ENCODE measurements at places on chromosomes 3 and 15.

GRCh38 chr15:31263751-31264558 is 62.7 kb upstream of the KLF13 start:
- DNase-seq: peak; percentile 20

DNA sequence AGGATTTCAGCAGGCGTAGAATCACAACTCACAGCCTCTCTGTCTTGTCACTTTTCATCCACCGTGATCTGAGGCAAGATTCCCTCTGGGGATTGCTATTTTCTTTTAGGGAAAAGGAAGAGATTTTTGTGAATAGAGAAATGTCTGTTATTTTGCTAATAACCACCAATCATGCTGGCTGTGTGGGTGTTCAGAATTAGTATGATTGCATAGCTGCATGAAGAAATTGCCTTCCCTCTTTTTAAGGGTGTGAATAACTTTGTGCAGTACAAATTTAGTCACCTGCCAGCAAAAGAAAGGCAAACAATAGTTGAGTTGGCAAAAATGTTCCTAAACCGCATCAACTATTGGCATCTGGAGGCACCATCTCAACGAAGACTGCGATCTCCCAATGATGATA is 60.8 kb downstream of the KAT2B start:
- DNase-seq: no peak

- DNase-seq: no peak
Observed at GRCh38 chr15:62498712-62499111, 333.6 kb upstream of the C2CD4B start.

DNA sequence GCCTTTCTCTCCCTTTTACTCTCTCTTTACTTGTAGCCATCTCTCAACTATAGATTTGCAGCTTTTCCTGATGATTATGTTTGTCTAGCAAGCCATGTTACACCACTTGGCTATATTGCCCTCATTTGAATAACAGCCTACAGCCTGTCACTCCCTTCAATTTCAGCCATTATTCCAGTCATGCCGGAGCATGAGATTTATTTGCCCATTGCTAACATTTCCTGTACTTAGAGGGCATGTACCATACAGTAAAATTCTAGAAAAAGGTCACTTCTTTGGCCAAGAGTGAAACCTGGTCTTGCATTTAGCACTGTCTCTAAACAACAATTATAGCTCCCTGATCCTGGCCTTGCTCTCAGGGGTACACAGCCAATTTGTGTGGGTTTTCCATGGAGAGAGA is 221.7 kb upstream of the TMC3 start:
- DNase-seq: no peak

GRCh38 chr15:92571824-92572223 is 83.8 kb downstream of the FAM174B start:
- no peak for DNase-seq

- no peak for DNase-seq
Observed at GRCh38 chr3:167874671-167875372, 139.3 kb downstream of the SERPINI1 start.

DNA sequence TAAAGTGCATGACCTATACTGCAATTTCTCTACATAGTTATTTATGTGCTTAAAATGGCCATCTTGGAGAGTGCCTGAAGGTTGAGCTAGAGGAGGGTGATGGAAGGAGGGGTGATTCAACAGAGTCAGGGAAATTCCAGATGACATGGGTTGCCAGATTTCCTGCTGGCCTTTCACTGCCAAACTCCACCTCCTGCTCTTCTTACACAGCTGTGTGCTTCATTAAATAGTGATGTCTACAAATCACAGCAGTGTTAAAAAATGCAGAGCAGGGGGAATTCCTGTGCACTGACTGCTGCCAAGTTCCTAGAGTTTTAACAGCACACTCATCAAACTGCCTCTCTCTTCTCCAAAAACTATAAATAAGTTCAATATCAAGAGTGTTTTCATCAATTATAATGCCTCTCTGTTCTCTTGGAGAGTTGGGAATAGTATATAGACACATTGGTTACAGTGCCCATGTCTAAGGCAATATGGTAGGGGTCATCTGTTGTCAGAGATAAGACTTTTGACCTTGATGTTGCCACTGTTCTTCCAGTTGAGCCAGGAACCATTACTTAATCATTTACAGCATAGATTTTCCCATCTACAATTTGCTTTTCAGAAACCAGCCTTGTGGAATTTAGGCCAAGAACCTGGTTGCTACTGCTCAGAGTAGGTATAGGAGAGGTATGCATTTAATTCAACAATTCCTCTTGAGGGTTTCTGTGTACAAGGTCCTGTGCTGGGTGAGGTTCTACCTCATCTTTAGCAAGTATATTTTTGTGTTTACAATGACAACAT is 79.6 kb downstream of the TP63 start:
- DNase-seq: no peak

DNA sequence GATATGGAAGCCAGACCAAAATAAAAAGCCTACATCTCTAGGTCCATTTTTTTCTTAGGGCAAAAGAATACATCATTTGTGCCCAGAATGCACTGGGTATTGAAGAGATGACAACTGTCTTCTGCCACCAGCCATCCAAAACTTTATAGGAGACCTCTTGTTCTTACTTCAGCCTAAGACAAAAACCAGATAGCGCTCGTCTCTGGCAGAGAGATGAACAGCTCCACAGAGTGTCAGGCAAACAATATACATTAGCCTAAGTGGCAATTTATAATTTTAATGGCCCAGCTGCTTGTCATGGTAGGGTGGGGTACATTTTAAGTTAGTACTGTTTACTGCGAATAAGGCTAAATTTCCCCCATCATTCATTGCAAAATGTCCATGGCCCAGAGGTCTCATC is 38.9 kb upstream of the PIAS1 start:
- no peak for DNase-seq

GRCh38 chr15:100759698-100760356 is 119.8 kb upstream of the ALDH1A3 start:
- no peak for DNase-seq

- DNase-seq: no peak
Observed at GRCh38 chr3:154060238-154061000, 60.8 kb upstream of the ARHGEF26 start.

DNA sequence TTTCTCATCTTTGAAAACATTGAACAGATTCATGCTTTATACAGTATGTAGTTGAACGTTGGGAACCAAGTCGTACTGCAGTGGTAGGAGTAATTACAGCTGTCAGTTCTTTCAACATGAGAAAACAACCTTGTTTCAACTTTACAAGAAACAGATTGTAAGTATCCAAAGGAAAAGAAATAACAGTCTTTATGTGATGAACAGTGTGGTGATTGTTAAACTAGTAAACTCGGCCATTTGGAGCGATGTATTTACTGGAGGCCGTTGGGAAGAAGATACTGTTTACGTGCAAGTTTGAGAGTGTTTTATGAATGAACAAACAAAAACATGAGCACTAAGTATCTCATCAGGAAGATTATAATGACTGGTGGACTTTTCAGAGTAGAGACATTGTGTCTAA is 48.4 kb downstream of the EPHA3 start:
- DNase-seq: no peak

DNA sequence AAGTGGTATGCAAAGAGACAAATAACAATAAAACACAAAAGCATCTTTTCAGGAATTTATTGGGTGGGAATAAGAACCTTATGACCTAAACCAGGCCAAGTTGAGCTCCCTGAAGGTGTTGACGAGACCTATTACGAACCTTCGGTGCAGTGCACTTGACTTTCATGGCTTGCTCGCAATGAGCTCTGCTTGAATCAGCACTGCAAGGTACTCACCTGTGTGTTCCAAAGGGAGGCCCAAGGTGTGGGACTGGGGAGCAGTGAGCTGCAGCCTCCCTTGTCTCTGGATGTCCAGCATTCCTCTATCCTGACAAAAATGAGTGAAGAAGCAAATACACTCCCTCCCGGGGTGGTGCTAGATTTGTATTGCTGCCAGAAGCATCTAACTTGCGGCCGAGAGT is at the start of gene MDFIC2:
Gene MDFIC2, minus strand, starts transcription at position 303 of the 400 bp plus-strand sequence. CDS start 665 bp downstream, outside the sequence.
- DNase-seq: no peak

- no peak for DNase-seq
Observed at GRCh38 chr3:52226229-52226817, 878 bp upstream of the TLR9 start.

GRCh38 chr3:17840651-17841050 is 98.2 kb upstream of the TBC1D5 start:
- DNase-seq: no peak

- DNase-seq: no peak
Observed at GRCh38 chr3:114421204-114421603, 127.4 kb downstream of the TIGIT start.

GRCh38 chr3:140752499-140752898 is 74.6 kb downstream of the TRIM42 start:
- no peak for DNase-seq

- DNase-seq: no peak
Observed at GRCh38 chr3:2212206-2212605, 113.5 kb downstream of the CNTN4 start.

GRCh38 chr3:52080830-52081719 is 24.7 kb upstream of the DUSP7 start:
- DNase-seq: no peak

- no peak for DNase-seq
Observed at GRCh38 chr3:100245927-100246326, 14.9 kb upstream of the TBC1D23 start.

GRCh38 chr3:155038203-155038554 is 41.9 kb upstream of the MME start:
- DNase-seq: no peak

DNA sequence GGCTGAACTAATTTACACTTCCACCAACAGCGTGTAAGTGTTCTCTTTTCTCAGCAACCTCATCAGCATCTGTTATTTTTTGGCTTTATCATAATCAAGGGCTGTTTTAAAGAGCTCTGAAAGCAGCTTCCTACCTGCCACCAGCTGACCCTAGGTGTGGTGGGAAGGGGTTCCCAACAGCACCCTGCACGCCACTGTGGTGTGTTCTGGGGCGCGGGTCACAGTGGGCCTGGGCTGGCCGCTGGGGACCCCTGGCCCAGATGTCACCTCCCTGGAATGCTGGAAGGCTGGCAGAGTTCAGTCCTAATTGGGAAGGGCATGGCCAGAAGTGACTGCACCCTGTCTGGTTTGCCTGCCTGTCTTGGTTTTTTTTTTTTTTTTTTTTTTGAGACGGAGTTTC is 82.2 kb downstream of the ASB7 start:
- DNase-seq: no peak

DNA sequence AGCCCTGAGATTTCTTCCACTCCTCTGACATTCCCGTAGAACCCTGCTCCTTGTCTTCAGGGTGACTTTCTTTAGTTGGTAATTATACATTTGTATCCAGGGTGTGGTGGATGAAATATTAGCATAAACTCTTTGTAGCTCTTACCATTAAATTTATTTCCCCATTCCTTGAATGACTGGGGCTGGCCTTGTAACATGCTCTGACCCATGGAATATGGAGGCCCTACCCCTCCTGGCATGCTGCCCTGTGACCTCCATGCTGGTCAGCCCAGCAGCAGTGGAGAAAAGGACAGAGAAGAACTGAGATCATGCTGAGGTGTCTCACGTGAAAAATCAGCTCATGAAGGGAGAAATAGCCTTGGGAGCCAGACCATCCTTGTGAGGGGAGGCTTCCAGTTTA is 96.1 kb upstream of the PROK2 start:
- DNase-seq: no peak

DNA sequence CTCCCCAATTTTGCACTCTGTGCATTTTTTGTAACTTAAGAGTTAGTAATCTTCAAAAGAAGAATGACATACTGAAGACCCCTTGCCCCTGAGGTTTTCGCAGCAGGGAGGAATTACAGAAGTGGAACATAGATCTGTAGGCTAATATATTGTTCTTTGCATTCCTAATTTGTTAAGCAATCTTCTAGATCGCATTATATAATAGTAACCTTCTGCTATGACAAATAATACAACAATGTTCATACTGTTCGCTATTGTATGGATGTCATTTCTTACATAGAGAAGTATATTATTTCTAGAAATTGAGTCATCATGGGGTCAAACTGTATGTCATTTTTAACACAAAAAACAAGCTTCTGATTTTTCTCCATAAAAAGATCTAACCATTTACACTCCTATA is 95.8 kb upstream of the TGFBR2 start:
- no peak for DNase-seq

GRCh38 chr3:54951405-54951804 is 23.5 kb upstream of the LRTM1 start:
- DNase-seq: no peak

GRCh38 chr15:29611057-29611456 is 211.2 kb downstream of the TJP1 start:
- DNase-seq: no peak

DNA sequence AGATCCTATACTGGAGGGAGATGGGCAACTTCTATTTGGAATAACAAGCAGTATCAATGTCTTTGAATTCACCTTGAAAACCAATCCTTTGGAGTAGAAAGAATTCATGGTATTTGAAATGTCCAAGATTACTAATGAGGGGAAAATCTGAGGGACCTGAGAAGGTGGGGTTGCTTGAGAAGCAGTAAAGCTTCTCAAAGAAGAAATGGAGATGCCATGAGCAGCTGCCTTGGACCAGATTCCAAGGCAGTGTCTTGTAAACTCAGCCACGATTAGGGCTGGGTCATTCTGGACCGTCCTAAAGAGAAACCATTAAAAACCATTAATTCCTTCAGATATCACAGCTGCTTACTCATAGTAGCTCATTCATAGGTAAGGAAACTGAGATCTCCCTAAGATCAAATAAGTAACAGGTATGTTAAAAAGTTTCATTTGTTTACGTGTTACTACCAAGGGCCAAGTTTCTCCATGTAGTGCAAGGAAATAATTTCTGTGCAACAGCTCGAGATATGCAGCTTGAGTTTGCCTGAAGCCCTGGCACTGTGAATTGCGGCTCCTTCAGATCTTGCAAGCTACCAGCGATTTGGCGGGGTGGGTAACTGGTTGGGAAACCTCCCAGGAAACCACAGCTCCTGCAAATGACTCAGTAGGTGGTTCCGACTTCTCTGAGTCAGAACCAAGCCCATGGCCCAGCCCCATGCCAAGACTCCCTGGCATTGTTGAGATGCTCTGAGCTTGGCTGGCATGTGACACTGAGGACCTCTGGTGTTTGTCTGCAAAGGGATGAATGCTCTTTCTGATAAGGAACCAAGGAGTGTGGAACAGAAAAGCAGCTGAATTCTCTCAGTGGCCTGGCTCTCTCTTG is 296.8 kb downstream of the RORA start:
- DNase-seq: no peak

DNA sequence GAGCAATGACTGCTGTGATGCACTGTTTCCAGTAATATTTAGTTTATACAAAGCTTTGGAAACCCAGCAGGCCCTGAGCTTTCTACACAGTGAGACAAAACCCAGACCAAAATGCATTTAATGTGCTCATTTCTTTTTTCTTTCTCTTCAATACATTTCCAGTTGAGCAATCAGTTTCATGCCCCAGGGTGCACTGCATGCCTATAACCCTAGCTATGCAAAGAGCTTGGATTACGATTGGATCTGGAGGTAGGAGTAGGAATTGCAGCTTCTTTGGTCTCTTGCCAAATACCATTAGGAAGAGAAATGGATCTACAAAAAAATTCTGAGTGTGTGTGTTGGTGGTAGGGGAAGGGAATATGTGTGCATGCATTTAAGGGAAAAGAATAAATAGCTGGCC is 1001.4 kb downstream of the SQOR start:
- no peak for DNase-seq

- DNase-seq: no peak
Observed at GRCh38 chr15:59792359-59792758, 103.2 kb upstream of the BNIP2 start.

All from NCI-H1694 treated with DMSO at 0.1 percent for 48 hours (cell line).